ENCODE measurements at places on chromosomes 6 and 20.

GRCh38 chr20:13772529-13772928, 12.2 kb downstream of the ESF1 start:
- no peak for DNase-seq

DNA sequence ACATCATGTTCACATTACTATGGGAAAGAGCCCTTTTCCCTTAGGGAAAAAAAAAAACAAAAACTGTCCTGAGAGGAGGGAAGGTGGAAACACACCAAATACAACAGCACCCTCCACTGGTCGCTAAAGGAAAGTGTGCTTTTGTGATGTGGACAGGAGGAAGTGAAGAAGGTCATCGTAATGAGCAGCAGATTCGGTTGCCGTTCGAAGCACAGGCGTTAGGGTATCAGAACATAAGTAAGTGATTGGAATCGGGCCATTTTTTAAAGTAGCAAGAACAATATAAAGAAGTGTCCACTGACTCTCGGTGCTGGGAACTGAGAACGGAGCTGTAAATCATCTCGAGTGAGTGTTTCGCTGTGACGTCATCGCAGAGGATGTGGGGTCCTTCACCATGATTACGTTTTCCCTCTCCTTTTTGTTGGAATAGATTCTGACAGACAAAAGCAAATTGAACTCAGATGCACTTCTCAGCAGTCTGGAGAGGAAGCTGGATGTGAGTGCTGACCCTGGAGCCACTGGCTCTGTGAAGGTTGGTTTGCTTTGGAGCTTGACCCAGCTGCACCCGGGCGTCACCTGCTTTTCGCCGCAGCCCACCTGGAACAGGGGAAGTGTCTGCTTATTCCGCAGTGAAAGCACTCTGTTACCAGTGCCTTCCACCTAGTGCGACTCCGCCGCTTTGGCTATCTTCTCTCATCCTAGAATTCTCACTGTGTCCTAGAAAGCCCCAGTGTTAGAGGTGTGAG, 203.6 kb upstream of the GMDS start:
- DNase-seq, result no peak

- no peak for DNase-seq
Measured at GRCh38 chr20:3420211-3420707, 12.8 kb upstream of the DNAAF9 start.

DNA sequence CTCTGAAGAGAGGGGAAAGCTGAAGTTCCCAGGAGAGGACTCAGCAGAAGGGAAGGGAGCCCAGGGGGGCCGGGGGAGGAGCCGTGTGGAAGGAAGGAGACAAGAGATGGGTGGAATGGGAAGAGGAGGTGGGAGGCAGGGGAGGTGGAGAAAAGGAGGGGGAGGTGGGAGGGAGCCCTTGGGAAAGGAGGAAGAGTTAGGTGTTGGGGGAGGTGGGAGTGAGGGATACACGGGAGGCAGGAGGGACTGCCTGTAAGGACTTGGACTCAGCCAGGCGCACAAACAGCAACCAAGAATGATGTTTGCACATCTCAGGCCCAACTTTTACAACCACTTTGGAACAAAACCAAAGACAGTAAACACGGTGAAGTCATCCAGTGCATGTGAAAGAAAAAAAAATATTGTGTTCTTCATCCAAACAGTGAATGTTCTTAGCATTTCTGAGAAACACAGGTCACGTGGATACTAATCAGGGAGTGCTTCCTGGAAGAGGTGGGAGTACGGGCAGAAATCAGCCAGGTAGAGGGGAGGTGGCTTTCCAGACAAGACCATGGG, 17.4 kb upstream of the LSM14B start:
- DNase-seq, result no peak

- DNase-seq, result no peak
Measured at GRCh38 chr6:151087861-151088598, 151.7 kb upstream of the AKAP12 start.

Measured in GOT3 (cell line).